ENCODE measurements at places on chromosomes 11 and 22.

- no peak overlapping the region for H3K4me3 ChIP-seq
- no peaks in the 10 kb centered on the region for H3K4me1 ChIP-seq
- no peak overlapping the region for H3K27ac ChIP-seq
These were observed 9.0 kb upstream of the ZBTB44 start for GRCh38 chr11:130323452-130324450.

- H3K4me1 ChIP-seq = no peaks in the 10 kb centered on the region
- no peaks in the 10 kb centered on the region for H3K27me3 ChIP-seq
These were observed 703.3 kb upstream of the CCDC179 start for GRCh38 chr11:23563591-23563990.

GRCh38 chr11:65865550-65866172, 5.4 kb downstream of the MUS81 start:
- no peak for DNase-seq
- peaks cover 4% of the 10 kb centered on the region for H3K36me3 ChIP-seq
- no peak overlapping the region for H3K27ac ChIP-seq
- H3K4me1 ChIP-seq = peaks cover 21% of the 10 kb centered on the region

DNA sequence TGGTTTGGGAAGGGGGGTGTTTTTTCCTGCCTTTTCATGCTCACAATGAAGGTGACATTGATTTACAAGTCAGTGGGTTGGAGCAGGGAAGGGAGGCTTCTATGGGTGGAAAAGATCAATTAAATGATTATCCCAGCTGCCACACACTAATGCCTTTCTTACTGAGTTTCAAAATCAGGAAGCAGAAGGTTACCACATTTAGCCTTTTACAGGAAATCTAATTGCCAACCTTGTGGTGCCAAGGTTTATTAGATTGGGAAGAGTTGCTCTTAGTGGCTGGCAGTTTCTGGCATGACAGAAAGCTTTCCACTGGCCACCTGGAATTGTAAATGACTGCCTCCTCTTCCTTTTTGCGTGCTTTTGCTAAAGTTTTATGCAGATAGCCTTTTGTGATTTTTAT, 98.7 kb downstream of the NAV2 start:
- peaks cover 2% of the 10 kb centered on the region for H3K36me3 ChIP-seq
- peaks cover 39% of the 10 kb centered on the region for H3K4me1 ChIP-seq
- H3K4me3 ChIP-seq = no peak overlapping the region
- H3K27ac ChIP-seq = peak overlapping the region; percentile 68
- DNase-seq = no peak

DNA sequence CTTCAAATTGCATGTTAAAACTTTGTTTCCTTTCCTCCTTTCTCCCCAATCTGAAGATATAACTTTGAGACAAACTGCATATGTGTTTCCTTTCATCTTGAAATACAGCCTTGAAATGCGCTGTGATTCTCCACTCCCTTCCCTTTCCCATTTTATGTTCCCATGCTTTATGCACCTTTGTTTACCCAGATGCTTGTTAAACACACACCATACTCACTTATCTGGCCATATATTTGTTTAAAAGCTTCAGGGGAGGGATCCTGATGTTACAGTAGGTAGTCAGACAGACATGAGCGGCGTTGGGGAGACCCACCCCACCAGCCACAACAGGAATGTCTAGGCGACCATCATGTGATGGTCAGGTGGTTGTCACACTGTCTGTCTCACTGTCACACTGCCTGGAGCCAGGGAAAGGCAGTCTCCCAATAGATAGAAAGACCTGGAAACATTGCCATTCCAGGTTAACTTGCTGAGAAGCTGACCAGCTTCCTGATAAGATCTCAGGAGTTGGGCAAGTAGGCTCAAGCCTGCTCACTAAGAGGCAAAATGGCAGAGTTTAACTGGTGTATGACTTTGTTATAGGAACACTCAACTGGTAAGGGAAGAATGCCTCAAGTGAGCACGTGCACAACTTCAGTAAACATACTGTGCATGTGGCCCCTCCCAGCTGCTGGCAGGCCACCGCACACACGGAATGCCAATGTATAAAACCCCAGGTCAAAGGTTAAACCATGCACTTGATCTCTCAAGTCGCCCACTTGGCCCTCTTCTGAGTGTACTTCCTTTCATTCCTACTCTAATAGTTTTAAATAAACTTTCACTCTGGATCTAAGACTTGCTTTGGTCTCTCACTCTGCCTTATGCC, 23.5 kb upstream of the MSANTD2 start:
- H3K27me3 ChIP-seq = peaks cover 32% of the 10 kb centered on the region
- no peaks in the 10 kb centered on the region for H3K36me3 ChIP-seq
- no peaks in the 10 kb centered on the region for H3K4me1 ChIP-seq
- DNase-seq = no peak
- no peak overlapping the region for H3K4me3 ChIP-seq

DNA sequence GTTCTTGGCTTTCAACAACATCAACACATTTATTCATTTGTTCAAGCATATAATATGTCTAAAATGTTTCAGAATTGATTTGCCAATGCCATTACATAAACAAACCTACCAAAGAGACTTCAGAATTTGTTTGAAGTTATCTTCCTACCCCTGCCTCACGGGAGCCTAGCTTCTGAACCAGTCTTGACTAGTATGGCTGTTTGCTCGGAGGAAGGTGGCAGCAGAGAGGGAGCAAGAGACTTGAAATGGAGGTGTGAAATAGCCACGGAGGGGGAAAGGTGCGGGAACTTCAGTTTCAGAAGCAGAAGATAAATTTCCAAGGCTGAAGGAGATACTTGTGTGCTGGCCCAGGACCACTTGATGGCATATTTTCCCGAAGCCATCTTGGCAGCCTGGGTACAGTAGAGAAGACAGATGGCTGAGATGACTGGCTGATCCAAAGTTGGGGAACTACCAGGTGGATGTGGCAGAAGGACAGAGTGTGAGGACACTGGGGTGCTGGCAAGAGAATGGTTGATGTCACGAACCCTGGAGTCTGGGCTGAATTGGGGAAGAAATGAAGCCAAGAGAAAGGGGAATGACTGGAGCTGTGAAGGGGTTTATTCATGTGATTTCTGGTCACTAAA, 14.0 kb upstream of the MTCH2 start:
- no peaks in the 10 kb centered on the region for H3K27me3 ChIP-seq
- no peak for DNase-seq
- no peak overlapping the region for H3K4me3 ChIP-seq
- no peak overlapping the region for H3K27ac ChIP-seq
- H3K4me1 ChIP-seq = no peaks in the 10 kb centered on the region

DNA sequence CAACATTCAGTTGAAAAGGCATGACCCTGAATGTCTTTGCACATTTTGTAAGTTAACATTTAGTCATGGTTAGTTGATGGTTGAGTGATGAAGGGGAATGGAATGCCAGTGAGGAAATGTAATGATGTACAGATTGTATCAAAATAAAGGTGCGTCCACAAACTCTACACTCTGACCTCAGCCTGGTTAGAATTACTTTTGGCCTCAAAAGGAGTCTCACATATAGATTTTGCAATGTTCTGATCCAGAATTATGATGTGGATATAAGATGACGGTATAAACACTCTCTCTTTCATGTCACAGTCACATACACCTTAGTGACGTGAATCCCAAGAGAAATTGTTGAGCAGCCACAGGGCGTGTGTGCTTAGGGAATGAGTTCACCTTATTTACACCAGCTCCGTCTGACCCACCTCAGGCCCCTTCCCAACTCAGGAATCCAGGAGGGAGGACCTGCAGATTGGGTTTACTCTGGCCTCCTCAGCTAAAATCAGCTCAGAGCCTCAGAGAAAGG, 100.1 kb downstream of the RDX start:
- DNase-seq = no peak
- no peaks in the 10 kb centered on the region for H3K36me3 ChIP-seq
- peak overlapping the region; percentile 92 for H3K27ac ChIP-seq

DNA sequence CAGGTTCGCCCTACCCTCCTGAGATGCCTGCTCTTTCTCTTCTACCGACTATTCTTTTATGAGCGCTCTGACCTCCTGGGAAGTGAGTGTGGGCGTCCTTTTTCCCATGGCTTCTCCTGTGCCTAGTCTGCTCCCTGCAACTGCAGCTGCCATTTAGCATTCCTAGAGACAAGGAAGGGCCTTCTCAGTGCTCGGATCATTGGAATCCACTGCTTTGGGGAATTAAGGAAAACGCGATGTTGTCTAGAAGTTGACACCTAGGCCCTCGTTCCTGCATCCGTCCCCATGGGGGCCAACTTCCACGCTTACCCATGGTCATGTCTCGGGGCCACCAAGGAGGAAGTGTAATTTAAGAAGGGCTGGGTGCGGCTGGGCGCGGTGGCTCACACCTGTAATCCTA, 95.4 kb downstream of the BCR start:
- H3K36me3 ChIP-seq = peaks cover 5% of the 10 kb centered on the region
- no peaks in the 10 kb centered on the region for H3K4me1 ChIP-seq
- DNase-seq = no peak
- no peaks in the 10 kb centered on the region for H3K27me3 ChIP-seq
- H3K4me3 ChIP-seq = no peak overlapping the region

DNA sequence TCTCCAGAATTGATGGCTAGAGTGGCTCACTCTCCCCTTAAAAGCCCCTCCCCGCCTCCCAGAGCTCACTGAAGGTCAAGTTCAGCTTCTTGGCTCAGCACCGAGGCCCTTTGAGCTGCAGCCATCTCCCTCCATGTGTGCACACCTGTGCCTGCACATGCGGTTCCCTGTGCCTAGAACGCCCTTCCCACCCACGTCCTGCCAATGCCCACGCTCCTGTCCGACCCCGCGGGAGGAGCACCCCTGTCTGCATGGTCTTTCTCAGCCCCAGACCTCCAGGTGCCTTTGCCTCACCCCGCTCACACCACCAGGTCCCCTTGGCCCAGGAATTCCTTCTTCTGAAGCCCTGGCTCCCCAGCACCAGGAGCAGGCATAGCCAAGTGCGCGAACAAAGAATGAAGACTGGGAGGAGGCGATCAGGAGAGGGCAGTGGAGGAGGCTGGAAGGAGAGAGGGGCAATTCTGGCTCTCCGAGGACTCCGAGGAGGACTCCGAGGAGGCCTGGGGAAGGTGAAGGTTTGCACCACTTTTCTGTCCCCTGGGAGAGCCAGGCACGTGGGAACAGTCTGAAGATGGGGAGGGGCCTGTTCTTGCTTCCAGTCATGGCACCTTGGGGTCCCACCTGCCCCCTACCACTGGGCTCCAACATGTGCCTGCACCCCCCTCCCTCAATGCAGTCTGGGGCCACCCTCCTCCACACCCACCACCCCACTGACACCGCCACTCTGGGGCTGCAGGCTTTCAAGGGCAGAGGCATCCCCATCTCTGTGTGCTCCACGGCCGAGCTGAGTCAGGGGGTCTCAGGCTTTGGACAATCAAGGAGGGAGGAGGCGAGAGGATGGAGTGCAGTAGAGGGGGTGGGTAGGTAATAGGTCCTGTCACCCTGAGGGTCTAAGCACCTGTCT, 17.7 kb downstream of the IGF2 start:
- H3K36me3 ChIP-seq = peaks cover 5% of the 10 kb centered on the region
- no peak overlapping the region for H3K4me3 ChIP-seq
- peaks cover 10% of the 10 kb centered on the region for H3K27me3 ChIP-seq
- peak overlapping the region; percentile 62 for H3K27ac ChIP-seq

- DNase-seq = no peak
- no peaks in the 10 kb centered on the region for H3K36me3 ChIP-seq
- H3K4me1 ChIP-seq = peaks cover 11% of the 10 kb centered on the region
- H3K27ac ChIP-seq = no peak overlapping the region
- H3K27me3 ChIP-seq = peaks cover 10% of the 10 kb centered on the region
- H3K4me3 ChIP-seq = no peak overlapping the region
These were observed 3.8 kb upstream of the QSER1 start for GRCh38 chr11:32888805-32889204.

- no peaks in the 10 kb centered on the region for H3K36me3 ChIP-seq
- DNase-seq = no peak
- no peak overlapping the region for H3K4me3 ChIP-seq
- peaks cover 5% of the 10 kb centered on the region for H3K27me3 ChIP-seq
These were observed 5.9 kb upstream of the PICK1 start for GRCh38 chr22:38051261-38051660.

DNA sequence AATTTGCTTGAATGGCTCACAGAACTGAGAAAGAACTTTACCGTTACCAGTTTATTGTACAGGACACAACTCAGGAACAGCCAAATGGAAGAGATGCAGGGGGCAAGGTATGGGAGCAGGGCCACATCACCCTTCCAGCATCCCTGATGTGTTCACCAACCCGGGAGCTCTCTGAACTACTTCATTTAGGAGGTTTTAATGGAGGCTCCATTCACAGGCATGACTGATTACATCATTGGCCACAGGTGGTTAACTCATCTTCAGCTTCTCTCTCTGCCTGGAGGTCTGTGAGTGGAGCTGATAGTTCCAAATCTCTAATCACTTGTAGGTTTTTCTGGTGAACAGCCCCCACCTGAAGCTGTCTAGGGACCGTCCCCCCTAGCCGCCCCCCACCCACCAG, 83.5 kb downstream of the SLC36A4 start:
- DNase-seq = no peak
- no peak overlapping the region for H3K27ac ChIP-seq
- H3K4me3 ChIP-seq = no peak overlapping the region
- no peaks in the 10 kb centered on the region for H3K36me3 ChIP-seq
- H3K27me3 ChIP-seq = peaks cover 9% of the 10 kb centered on the region
- H3K4me1 ChIP-seq = peaks cover 6% of the 10 kb centered on the region

DNA sequence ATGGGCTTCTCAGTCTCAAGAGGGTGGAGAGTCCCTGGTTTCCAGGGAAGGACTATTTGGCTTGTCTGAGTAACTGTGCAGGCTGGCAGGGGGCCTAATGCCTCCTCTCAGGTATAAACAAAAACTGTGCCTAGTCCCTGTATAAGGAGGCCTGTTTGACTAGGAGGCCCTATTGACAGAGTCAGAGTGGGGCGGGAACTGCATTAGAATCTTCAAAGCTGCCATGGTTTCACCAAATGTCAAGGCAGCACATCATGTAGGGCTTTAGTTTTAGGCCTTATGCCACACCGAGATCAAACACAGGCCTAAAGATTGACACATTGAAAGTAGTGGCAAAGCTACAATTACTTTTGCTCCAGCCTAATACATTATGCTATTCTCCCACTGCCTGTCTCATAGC, 611.5 kb upstream of the B3GAT1 start:
- H3K4me3 ChIP-seq = no peak overlapping the region
- peaks cover 3% of the 10 kb centered on the region for H3K27me3 ChIP-seq
- H3K36me3 ChIP-seq = no peaks in the 10 kb centered on the region
- DNase-seq = no peak

- DNase-seq = no peak
- H3K27ac ChIP-seq = no peak overlapping the region
- H3K4me1 ChIP-seq = peaks cover 7% of the 10 kb centered on the region
- no peaks in the 10 kb centered on the region for H3K36me3 ChIP-seq
- no peak overlapping the region for H3K4me3 ChIP-seq
These were observed 291.0 kb downstream of the GUCY1A2 start for GRCh38 chr11:106727256-106727655.

Data from type B pancreatic cell (in vitro differentiated cells).